Left renal pelvis (tissue), 4 donors: ENCODE measurements at places on chromosomes 13 and 19. TPM values are rescaled to one million over a fixed set of nuclear protein-coding genes. Genes with fewer than 3 reads are reported as not detected.
A peak's percentile ranks its signal among the peaks of the same experiment; 100 is the strongest.

DNA sequence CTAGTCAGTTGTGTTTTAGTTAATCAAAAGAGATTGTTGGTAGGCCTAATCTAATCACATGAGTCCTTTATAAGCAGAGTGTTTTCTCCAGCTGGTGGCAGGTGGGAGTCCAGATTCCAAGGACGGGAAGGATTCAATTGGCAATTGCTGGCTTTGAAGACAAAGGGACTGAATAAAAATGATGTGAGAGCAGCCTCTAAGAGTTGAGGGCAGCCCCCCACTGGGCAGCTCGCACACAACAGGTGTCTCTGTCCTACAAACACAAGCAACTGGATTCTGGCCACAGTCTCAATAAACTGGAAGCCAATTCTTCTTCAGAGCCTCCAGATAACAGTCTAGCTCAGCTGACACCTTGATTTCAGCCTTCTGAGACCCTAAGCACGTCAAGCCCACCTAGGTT, 915.2 kb downstream of the PCDH9 start:
- DNase-seq, result no peak

DNA sequence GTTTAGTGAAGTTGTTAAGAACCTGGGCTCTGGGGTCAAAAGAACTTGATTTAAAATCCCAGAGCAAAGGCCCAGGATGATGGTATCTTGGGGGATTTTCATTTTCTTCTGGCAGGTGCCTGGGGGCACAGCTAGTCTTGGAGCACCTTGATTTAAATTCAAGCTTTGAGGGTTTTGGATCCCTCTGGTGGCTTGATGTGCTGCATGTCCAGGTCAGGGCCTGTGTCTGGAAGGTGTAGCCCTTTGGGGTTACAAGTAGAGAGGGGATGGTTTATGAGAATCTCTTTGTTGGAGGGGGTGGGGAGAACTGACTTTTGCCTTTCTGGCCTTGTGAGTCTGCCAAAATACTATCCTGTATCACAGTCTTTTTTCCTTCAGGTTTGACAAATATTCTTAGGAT, 55.8 kb downstream of the AKAP11 start:
- DNase-seq, result no peak

C13orf42 gene
- polyA plus RNA-seq, result 0.19 TPM

- no peak for DNase-seq
Observed at GRCh38 chr19:33629826-33630375, 8.1 kb downstream of the CHST8 start.

MAMSTR gene
- polyA plus RNA-seq, result 4.5 TPM

GRIK5 gene
- polyA plus RNA-seq, result 18.3 TPM

DNA sequence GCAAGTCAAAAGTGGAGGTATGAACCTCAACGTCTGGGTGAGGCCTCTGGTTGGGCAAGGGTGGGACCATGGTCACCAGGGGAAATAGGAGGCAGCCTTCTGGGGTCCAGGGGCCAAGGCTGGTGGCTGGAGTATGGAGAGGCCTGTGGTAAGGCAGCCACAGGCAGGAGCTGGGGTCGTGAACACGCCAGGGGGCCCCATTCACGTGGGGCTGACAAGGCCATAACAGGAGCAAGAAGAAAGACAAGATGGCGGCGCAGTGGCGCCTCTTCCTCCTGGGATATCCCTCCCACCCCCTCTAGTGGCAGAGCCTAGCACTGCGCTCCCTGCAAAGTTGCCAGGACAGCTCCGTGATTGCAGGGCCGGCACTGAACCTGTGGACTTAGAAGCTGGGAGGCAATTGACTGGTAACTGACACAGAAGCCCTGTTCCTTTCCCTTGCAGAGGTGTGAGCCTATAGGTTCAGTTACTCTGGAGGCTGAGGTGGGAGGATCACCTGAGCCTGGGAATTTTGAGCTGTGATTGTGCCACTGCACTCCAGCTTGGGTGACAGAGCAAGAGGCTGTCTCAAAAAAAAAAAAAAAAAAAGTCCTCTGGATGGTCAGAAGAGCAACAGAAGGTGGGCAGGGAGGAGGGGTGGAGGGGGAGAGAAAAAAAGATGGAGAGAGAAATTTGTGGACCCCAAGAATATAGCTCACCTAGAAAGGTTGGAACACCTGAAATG, 19.7 kb upstream of the EDDM13 start:
- DNase-seq, result peak; percentile 36

SBNO2 gene
- polyA plus RNA-seq, result 18.7 TPM

ZNF738 gene
- polyA plus RNA-seq, result 36.3 TPM

DNA sequence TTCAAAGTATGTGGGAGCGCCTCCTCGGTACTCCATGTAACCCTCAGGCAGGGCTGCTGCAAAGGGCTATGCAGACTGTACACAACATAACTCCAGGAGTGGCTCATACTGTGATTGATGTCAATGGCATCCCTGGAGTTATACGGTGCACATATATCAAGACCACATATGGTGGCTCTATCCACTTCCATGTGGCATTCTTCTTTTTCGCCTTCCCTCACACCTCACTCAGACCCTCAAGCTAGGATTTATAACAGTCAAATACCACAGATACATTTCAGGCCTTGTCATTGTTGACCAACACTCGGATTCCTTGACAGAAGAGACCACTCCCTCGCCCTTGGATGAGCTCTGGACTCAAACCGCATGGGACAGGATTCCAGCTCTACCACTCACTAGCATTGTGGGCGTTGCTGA, 11.3 kb upstream of the UBL3 start:
- DNase-seq, result no peak

DNA sequence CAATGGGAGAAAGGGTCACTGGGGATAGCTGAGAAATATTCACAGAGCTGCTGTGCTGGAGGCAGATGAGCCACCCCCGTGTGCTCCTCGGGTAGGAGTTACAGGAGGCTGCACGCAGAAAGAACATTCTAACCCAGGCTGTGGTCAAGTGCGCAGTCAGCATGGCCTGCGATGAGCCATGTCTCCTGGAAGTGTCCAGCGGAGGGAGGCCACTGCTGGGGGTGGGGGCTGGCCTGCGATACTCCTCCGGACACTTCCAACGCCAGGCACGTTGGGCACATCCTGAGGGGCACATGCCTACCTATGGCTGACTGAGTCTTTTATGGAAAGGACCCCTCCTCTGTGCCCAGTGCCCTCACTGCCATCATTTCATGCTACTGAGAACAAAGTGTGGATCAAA, 55.9 kb downstream of the RAB20 start:
- no peak for DNase-seq

GAPDHS gene
- not detected for polyA plus RNA-seq

GFY gene
- not detected for polyA plus RNA-seq

DNA sequence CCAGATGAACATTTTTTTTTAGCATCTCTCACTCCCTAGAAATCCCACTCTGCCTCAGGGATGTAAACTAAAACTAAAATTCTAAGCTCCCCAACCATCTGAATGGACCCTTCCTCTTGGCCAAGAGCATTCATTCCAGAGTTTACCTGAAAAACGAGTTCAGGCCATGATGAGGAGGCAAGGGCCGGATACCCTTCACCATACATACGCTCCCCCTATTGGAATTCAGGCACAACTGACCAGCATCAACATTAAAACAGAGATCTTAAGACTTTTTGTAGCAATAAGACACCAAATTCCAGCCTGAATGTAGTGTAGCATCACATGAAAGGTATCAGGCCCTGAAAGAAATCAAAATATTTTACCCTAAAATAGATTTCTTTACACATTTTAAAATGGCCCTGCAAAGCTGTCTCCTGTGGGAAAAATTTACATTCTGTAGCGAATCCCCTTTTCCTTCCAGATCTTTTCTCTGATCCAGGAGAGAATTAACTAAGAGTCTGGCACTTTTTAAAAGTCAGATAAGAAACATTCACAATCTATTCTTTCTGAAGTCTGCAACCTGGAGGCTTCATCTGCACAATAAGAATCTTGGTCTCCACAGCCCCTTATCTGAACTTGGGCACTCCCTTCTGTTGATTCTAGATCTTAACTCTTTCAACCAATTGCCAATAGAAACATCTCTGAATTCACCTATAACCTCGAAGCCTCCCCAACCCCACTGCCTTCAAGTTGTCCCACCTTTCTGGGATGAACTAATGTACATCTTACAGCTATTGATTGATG, 888.5 kb downstream of the UQCRFS1 start:
- no peak for DNase-seq

PPFIA3 gene
- 8.3 TPM for polyA plus RNA-seq

RNF113B gene
- polyA plus RNA-seq, result not detected

GRCh38 chr19:5017235-5017634, 48.3 kb downstream of the KDM4B start:
- DNase-seq, result no peak

DNA sequence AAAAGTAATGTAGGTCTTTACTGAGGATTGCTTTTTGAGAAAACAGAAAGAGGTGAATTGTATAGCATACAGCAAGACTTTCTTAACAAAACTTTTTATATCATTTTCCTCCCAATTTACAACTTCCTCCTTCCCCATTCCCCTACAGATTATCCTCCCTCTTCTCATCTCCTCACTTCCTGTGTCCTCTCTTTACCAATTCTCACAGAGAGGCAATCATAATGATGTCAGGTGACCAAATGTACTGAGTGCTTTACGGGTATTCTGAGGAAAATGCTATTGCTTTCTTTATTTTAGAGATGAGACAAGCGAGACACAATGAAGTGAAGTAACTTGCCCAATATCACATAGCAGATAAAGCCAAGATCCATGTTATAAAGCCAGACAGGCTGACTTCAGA, 1.7 kb upstream of the MTMR6 start:
- no peak for DNase-seq

LILRB2 gene
- polyA plus RNA-seq, result 1.9 TPM

RFPL4A gene
- polyA plus RNA-seq, result not detected

DNA sequence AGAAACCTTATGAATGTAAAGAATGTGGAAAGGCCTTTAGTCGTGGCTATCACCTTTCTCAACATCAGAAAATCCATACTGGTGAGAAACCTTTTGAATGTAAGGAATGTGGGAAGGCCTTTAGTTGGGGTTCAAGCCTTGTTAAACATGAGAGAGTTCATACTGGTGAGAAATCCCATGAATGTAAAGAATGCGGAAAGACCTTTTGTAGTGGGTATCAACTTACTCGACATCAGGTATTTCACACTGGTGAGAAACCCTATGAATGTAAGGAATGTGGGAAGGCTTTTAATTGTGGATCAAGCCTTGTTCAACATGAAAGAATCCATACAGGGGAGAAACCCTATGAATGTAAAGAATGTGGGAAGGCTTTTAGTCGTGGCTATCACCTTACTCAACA, 20.8 kb downstream of the ZNF283 start:
- no peak for DNase-seq

PGLYRP1 gene
- polyA plus RNA-seq, result not detected

HIF3A gene
- polyA plus RNA-seq, result 25.9 TPM

MAP2K7 gene
- 26.3 TPM for polyA plus RNA-seq

PRX gene
- polyA plus RNA-seq, result 7.9 TPM

DNA sequence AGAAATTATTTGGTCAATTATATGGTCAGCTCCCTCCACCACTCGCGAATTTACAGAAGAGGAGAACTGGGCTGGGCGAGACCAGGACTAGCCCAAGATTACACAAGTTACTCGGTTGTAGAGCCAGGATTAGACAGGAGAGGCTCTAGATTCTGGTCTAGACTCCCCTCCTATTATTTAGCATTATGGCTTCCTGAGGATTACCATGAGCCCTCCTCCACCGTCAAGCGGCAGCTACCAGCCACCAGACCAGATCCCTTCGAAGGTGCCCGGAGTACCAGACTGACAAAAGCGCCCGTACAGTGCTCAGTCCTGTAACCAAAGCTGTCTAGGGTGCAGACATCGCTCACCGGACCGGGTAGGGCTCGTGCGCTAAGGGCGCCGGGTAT, 497 bp upstream of the MLNR start:
- no peak for DNase-seq

- DNase-seq, result no peak
Observed at GRCh38 chr13:48411841-48412531, 927 bp downstream of the LPAR6 start.

MYH14 gene
- polyA plus RNA-seq, result 18.7 TPM

DNA sequence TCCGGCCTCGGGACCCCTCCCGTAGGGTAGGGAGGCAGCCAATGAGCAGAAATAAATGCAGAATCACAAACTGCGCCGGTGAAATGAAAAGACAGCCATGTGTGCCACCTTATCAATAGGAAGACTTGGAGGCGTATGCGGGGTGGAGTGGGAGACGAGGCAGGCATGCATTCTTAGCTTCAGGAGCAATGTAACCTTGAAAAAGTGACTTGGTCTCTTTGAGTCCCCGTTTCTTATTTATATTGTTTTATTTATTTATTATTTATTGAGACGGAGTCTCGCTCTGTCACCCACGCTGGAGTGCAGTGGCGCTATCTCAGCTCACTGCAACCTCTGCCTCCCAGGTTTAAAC, 16.0 kb downstream of the SSC5D start:
- no peak for DNase-seq
